ENCODE measurements at places on chromosomes 3 and 15.

GRCh38 chr3:54486317-54486716 lies 364.0 kb downstream of the CACNA2D3 start:
- DNase-seq, result no peak

DNA sequence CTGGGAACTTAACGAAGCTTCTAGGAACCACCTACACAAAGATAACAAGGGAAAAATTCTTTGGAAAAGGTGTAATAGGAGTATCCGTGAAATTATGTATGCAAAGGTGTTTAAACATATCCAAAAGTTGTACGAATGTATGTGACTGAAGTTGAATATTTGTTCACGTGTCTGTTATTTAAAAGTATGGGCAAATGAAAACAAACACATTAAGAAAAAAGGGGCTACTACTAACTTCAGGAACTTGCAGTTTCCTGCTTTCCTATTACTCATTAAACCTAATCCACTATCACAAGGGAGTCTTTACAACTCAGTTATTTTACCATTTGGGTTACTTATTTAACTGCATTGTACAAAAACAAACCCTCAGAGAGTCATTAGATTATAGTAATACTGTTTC lies 33.9 kb upstream of the GRAMD1C start:
- no peak for DNase-seq

GRCh38 chr3:184636741-184637316 lies 75.0 kb downstream of the MAGEF1 start:
- peak; percentile 97 for DNase-seq

DNA sequence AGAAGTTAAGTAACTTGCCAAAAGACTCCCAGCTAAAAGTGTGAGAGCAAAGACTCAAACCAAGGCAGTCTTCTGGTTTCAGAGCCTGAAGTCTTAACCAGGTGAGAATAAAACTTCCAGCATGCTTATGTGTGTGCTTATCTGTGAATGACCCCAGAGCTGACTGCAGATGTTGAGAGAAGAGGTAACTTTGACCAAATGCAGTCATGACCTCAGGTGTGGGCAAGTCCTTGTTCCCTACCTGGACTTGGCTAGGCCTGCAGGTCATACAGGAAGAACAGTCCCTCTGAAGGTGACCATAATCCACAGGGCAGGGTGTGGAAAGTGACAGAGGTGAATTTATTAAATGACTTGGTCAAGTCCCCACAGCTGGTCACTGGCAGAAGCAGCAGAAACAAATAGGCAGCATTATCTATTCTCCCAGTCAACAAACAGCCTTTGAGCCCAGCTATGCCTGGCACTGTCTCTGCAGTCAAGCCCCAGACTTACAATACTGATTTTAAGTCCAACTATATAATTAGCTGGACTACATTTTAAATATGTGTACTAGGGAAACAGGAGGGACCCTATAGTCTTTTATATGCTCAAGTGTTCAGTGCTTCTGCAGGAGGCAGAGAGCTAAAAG lies 3.0 kb upstream of the CPEB1 start:
- DNase-seq, result no peak

DNA sequence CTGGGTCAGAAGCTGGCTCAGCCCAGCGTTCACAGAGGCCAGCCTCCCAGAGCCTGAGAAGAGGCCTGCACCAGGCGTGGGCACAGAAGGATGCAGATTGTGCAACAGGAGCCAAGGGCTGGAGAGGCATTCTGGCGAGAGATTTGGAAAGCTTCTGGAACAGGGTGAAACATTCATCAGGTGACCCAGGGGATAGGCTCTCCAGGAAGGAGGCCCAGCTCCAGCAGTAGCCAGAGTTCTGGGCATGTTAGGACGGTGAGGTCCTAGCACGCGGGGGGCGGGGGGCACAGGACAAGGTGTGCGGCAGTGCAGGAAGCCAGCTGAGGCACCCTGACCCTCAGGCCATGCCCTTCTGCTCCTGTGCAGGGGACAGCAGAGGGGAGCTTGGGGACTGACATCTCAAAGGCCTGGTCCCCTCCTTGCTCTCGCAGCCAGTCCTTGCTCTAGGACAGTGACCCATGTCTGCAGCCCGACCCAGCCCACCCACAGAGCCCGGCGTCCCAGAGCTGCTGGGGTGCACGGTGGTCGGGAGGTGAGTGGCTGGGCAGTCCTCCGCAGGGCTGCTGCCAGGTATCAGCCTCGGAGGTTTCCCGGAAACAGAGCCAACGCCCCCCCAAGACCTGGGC lies 111.7 kb upstream of the KLF13 start:
- peak; percentile 33 for DNase-seq

GRCh38 chr15:80105595-80105994 lies 46.1 kb downstream of the ZFAND6 start:
- peak; percentile 40 for DNase-seq

DNA sequence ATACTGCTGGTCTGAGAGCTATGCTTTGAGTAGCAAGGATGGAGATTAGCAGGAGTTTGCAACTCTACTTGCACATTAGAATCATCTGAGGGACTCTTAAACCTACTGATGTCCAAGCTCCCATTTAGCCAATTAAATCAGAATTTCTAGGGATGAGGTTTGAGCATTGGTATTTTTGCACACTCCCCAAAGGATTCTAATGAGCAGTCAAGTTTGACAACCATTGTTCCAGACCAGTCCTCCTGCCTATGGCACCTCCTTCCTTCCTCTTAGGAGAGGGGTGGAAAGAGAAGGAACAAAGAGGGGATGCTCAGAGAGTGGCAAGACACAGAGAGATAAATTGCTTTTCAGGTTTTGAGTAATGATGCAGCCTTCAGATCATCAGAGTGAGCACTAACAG lies 275.5 kb upstream of the ROPN1 start:
- no peak for DNase-seq

- no peak for DNase-seq
Observed at GRCh38 chr15:22979238-22980188, 655 bp downstream of the CYFIP1 start.

DNA sequence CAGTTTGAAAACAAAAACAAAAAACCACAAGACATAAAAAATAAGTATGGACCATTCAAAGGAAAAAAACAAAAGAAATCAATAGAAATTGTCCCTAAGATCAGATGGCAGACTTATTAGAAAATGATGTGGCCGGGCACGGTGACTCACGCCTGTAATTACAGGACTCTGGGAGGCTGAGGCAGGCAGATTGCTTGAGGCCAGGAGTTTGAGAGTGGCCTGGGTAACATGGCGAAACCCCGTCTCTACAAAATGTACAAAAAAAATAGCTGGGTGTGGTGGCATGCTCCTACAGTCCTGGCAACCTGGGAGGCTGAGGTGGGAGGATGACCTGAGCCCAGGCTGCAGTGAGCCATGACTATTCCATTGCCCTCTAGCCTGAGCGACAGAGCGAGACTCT lies 16.6 kb downstream of the SPCS1 start:
- no peak for DNase-seq

DNA sequence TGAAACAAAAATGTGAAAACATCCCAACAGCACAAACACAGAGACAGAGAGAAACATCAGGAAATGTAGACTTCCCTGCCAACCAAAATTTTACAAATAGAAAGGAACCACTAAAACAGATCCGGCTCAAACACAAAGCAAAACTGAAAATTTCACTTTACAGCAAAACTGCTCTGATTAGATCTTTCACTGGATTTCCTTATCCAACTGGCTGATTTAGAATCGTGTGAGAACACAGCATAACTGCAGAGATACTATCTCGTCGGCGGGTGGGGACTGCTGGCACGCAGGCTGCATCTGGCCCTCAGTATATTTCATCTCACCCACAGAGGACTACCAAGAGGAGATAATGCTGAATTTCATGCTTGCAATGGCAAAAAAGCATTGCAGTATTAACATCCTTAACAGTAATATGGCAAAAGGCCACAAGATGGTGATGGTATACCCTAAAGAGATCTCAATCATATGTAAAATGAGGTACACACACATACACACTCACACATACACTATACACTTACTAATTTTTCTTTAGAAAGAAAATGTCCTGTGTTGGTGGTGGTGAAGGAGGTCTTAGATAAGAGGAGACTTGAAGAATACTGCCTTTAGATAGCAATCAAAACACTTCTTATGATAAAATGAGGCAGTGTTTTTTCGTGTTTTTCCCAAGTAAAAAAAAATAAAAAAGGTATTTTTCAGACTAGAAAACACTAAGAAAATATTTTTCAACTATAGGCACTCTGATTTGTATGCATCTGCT lies 10.6 kb upstream of the LEO1 start:
- DNase-seq, result peak; percentile 92

- no peak for DNase-seq
Observed at GRCh38 chr15:50304836-50305235, 39.3 kb upstream of the HDC start.

- DNase-seq, result peak; percentile 35
Observed at GRCh38 chr3:55202326-55202725, 274.5 kb upstream of the LRTM1 start.

DNA sequence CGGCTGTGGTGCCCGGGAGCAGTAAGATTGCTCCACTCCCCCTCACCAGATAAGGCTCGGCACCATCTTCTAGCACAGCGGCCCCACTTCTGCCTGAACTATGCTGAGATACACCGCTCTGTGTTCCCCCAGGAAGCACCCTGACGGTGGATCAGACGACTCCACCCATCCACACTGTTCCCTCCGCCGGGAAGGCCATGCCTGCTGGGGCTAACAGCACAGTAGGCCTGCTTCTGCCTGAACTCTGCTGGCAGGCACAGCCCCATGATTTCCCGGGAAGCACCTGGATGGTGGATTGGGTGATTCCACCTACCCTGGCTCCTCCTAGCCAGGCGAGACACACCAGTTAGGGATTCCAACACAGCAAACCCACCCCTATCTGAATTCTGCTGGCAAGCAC lies 36.3 kb upstream of the PPM1L start:
- DNase-seq, result no peak

GRCh38 chr15:57525581-57525980 lies 66.1 kb upstream of the MYZAP start:
- no peak for DNase-seq

GRCh38 chr3:160226026-160226907 lies 1.0 kb downstream of the C3orf80 start:
- no peak for DNase-seq

- DNase-seq, result no peak
Observed at GRCh38 chr3:155282385-155283091, 10.9 kb downstream of the STRIT1 start.
